ENCODE measurements at places on chromosomes 11 and 22.

DNA sequence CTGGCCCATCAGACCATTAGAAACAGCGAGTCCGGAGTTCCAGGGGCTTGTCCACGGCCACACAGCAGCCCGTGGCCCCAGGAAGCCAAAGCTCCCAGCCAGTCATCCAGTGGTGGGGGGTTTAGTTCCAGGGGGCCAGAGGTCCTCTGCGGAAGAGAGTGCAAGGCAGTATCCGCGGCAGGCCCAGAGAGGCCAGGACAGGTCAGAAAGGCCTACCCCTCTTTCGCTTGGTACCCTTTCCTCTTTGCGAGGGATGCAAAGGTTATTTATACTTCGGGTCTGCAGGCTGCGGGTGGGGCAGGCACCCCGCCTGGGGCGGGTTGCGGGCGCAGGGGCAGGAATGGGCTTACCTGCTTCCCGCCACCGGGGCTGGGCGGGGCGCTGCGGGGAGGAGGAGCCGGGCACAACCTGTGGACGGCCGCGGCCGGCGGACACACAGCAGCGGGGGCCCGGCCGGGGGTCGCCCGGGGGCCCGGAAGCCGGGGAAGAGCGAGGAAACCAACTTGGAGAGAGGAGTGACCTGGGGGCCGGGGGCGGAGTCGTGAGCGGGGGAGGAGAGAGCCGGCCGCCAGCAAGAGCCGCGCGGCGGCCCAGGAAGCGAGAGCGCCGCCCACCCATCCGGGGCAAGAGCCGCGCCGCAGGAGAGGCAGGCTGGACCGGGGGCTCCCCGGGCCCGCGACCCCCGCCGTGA is at the start of gene SH3BP1:
TSS of gene SH3BP1 (plus strand) at position 600 of the 691 bp plus-strand sequence. CDS start 119 bp downstream, outside the sequence.
- DNase-seq, result no peak

DNA sequence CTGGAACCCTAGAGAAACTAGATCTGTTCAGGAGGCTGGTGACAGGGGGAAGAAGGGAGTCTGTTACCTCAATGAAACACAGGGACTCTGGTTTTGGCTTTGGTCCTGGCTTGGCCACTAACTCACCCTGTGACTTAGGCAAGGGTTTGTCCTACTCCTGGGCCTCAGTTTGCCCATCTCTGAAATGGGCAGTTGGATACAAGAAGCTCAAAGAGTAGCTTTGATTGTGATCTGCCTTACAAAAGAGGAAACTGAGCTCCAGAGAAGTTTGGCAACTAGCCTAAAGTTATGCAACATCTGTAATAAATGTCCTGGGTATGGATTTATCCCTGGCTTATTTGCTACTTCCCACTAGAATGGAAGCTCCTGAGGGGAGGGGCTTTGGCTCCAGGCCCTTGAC is 24.0 kb upstream of the LMO1 start:
- no peak for DNase-seq

DNA sequence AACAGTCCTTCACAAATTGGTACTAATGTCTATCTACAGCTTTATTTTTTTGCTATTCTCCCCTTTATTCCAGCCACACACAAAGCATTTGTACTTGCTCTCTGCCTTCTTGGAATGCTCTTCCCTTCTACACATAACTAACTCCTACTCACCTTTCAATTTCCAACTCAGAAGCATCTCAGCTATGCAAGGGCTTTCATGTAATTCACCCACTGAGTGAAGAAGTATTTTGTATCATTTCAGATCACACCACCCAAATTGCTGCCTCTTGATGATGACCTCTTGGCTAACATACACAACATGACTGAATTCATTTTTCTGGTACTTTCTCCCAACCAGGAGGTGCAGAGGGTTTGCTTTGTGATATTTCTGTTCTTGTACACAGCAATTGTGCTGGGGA is at the start of gene OR4X2:
TSS of gene OR4X2 (plus strand) at position 301 of the 400 bp plus-strand sequence. CDS start at position 301, 0 bp downstream.
- no peak for DNase-seq

- no peak for DNase-seq
These were observed 7.8 kb downstream of the LDLRAD3 start for GRCh38 chr11:35951680-35952079.

DNA sequence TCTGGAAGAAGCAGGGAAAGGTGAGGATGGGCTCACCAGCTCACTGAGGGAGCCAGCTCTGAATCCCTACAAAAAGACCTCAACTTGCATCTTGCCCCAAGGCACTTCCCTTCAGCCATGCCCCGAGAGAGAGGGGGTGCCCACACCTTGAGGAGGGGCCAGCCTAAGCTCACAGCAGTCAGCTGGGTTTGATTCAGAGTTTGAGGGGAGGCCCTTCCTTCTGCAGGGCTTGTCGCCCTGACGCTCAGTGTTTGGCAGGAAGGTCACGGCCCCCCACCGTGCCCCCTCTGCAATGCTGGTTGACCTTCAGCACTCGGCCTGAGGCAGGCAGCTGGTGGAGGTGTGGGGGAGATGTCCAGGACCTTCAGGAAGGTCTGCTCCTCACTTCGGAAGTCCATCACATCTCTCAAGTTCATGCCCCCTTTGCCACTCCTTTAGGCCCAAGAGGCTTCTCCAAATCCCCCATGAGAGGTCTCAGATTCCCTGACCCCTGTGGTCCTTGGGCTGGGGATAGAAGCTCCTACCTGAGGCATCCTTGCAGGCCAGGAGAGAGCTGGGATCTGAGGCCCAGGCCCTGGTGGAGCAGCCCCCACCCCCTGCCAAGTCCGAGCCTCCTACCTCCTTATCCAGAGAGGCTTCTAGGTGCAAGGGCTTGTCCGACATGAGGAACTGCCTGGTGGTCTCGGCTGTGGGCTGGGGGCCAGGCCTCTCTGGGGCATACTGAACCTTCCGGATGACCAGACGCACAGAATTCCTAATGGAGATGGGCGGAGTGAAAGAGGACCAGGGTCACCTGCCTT is 37.6 kb downstream of the TPBGL start:
- DNase-seq, result no peak

DNA sequence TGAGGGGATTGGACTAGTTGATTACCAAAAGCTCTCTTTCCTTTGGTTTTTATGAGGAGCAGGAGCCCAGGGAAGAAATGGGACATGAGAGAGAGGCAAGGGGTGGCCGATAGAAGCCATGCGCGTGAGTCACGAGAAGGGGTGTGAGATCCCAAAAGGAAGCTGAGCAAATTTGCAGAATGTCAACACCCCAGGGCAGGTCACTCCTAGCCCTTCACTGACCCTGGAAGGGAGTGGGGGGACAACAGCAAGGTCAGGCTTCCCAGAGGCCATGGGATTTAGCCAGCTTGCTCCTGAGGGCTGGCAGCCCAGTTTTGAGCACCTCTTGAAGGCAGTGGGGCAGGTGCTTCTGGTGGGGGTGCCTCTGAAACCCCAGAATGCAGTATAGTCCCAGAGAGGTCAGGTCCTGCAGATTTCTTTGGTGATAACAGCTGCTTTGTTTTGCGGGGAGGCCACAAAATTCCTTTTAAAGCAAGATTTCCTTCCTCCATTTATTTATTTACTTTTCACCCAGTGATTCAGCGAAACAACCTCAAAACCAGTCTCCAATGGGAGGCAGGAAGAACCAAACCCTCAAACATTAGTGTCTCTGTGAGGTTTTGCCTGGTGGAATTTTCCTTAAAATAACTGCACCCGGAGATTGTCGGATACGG is 40.1 kb upstream of the TIMP3 start:
- no peak for DNase-seq

GRCh38 chr11:117980280-117980679 is 5.9 kb upstream of the IL10RA start:
- no peak for DNase-seq

- no peak for DNase-seq
These were observed 13.0 kb downstream of the GALNT18 start for GRCh38 chr11:11608783-11609232.

DNA sequence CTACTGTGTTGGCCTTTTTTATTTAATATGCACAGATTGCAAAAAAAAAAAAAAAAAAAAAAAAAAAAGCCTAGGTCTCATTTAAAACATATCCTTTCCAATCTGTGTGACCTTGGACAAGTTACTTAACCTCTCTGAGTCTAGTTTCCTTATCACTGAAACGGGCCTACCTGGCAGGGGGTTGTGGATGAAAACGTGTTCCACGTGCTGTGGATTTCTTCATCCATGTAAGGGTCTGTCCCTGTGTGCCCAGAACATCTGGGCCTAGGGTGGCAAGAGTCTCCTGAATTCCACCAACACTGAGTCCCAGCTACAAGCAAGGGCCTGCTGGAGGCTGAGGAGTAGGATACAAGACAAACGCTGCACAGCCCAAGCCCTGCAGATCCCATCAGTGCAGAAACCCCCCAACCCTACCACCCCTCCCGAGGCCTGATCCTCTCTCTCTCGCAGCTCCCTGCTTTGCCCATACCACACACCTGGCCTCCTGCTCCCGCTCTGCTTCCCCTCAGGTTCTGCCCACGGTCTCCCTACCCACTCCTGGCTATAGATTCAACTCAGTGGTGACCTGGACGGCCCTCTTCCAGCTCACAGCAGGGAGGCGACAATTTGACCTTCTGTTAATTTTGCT is 4.7 kb upstream of the GNAZ start:
- DNase-seq, result no peak

GRCh38 chr11:46364791-46365190 is 16.7 kb upstream of the MDK start:
- no peak for DNase-seq

- DNase-seq, result no peak
These were observed 11.9 kb downstream of the TTLL12 start for GRCh38 chr22:43174941-43175531.

GRCh38 chr11:76664578-76665061 is 5.9 kb downstream of the LRRC32 start:
- DNase-seq, result no peak

- no peak for DNase-seq
These were observed 40.5 kb downstream of the MICAL2 start for GRCh38 chr11:12150831-12151382.

DNA sequence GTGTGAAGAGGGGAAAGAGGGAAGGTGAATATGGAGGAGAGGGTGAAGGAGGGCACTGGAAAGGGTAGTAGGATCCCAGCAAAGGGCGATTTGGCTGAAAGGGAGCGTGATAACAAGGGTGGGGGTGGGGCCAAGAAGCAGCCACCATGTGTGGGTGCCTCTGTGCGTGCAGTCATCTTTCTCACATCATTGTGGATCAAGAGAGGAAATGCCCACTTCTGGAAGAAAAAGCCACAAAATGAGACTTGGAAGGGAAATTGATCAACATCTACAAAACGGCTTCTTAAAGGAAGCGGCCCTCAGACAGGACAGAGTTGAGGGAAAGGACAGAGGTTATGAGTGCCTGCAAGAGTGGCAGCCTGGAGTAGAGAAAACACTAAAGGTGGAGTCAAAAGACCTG is 1.2 kb upstream of the CXCR5 start:
- DNase-seq, result no peak

GRCh38 chr11:15199693-15200092 is 85.0 kb downstream of the INSC start:
- DNase-seq, result no peak

GRCh38 chr11:41201156-41201555 is 258.3 kb downstream of the LRRC4C start:
- DNase-seq, result peak; percentile 10

DNA sequence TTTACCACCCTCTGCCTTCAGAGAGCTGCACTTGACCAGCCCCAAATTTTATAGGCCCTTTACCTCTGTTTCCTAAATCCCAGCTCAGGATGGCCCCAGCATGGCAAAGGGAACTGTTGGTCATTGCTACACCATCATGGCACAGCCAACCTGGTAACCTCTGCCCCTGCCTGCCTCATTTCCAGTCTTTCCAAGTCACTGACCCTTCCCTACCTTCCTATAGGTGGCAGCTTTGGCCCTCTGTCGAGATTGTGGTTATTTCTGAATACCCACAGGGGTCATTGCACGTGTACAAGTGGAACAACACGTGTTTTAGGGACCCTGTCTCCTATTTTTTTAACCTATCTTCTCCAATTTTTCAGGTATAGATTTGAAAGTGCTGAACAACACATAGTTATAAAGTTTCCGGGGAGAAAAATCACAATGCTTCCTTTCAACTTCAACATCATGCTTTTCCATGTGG is 2.8 kb downstream of the GALNT18 start:
- DNase-seq, result no peak

GRCh38 chr11:17736930-17737817 is 2.6 kb downstream of the KCNC1 start:
- DNase-seq, result no peak

- no peak for DNase-seq
These were observed 286.4 kb downstream of the CADM1 start for GRCh38 chr11:115217726-115218311.

- DNase-seq, result no peak
These were observed 33.1 kb downstream of the ARAP1 start for GRCh38 chr11:72719144-72719543.

- no peak for DNase-seq
These were observed 31.9 kb upstream of the MUC5AC start for GRCh38 chr11:1125803-1126202.

DNA sequence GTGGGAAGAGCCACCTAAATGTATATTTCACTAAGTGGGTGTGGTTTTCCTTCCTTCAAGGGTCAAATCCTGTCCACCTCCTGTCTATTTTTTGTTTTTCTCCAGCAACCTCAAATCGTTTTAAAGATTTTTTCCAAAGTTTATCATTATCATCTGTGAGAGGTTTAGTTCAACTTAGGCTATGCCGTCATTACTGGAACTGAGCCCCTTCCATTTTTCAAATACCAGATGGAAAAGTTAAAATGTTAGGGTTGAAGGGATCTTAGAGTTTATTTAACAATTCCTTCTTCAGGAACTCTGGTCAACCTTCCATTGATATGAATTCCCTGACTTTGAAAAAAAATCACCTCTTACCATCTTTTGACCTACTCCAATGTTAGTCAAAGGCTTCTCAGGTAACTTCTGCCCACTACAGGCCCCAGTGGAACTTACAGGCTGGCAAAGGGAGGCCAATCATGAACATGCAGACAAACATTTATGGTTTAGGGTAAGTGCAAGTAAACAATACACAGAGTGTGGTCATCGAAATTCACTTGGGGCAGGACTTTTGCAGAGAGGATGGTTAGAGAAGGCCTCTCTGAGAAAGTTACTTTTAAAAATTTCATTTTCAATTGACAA is 45.2 kb downstream of the SYN3 start:
- DNase-seq, result peak; percentile 26

- no peak for DNase-seq
These were observed 45.9 kb upstream of the ARHGAP20 start for GRCh38 chr11:110757962-110758755.

- DNase-seq, result peak; percentile 22
These were observed 1.0 kb downstream of the MALAT1 start for GRCh38 chr11:65499713-65500386.

GRCh38 chr22:32423664-32424063 is 11.6 kb upstream of the RTCB start:
- DNase-seq, result no peak

DNA sequence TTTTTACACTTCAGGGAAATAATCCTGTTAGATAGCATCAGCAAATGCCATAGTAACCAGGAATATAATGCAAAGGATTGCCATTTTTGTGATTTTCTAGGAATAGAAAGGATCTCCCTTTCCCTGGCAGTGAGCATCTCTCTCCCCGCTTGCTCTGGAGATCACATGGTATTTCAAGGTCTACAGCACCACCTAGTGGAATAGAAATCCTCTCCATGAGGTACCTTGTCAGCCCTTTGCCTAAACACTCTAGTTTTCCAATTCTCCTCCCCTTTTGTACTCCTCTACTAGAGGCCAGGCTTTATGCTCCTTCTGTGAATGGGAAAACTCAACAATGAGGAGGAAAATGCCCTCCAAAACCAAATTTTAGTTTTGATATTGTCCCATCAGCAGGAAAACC is 78.4 kb downstream of the XRRA1 start:
- no peak for DNase-seq

All from muscle of arm (tissue), 14 donors.